ENCODE measurements at places on chromosomes 6 and 20. TPM values are rescaled to one million over a fixed set of nuclear protein-coding genes. Genes with fewer than 3 reads are reported as not detected.

GRCh38 chr6:2441601-2442475 is 196.4 kb upstream of the GMDS start:
- no peaks in the 10 kb centered on the region for H3K36me3 ChIP-seq
- no peaks in the 10 kb centered on the region for H3K27me3 ChIP-seq

GRCh38 chr6:105791179-105791578 is 295.0 kb upstream of the PRDM1 start:
- no peak overlapping the region for H3K4me3 ChIP-seq
- H3K27ac ChIP-seq: no peak overlapping the region
- H3K36me3 ChIP-seq: no peaks in the 10 kb centered on the region
- DNase-seq: no peak

DNA sequence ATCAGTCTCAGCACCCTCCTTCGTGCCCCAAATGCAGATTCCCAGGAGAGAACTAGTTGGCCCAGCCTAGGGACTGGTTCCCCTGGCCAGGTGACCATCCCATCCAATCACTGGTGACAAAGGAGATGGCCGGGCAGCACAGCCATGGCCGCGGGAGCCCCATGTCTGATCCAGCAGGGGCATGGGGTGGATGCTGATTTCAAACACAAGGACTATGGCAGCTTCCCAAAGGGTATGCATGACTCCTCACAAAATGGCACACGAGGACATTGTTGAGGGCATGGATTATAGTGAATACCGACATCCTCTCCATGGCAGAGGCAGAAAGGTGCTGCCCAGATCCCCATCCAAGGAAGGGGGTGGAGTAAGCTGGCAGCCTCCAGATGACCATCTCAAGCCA is 9.9 kb upstream of the LSM14B start:
- H3K4me3 ChIP-seq: no peak overlapping the region
- H3K27me3 ChIP-seq: peaks cover 4% of the 10 kb centered on the region
- H3K36me3 ChIP-seq: no peaks in the 10 kb centered on the region
- H3K4me1 ChIP-seq: no peaks in the 10 kb centered on the region

The TCP11 gene
- not detected for total RNA-seq

DNA sequence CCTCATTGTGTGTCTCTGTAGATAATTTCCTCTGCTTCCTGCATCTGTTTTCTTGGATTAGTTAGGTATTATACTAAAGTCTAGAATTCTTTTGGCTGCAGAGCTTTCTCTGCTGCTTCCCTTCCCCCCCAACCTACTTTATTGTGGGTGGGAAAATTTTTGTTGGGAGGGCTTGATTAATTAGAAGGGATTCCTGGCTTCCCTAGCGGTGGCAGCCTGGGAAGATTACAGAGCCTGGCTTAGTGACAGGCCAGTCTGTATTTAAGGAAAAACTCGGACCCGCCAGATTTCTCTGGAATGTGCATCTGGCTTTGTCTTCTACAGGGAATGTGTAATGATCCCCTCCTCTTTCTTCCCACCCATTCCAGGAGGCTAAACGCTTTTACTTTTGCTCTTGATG is 31.2 kb downstream of the SLX4IP start:
- no peak overlapping the region for H3K27ac ChIP-seq
- H3K4me1 ChIP-seq: peaks cover 20% of the 10 kb centered on the region
- H3K27me3 ChIP-seq: no peaks in the 10 kb centered on the region
- no peak for DNase-seq

DNA sequence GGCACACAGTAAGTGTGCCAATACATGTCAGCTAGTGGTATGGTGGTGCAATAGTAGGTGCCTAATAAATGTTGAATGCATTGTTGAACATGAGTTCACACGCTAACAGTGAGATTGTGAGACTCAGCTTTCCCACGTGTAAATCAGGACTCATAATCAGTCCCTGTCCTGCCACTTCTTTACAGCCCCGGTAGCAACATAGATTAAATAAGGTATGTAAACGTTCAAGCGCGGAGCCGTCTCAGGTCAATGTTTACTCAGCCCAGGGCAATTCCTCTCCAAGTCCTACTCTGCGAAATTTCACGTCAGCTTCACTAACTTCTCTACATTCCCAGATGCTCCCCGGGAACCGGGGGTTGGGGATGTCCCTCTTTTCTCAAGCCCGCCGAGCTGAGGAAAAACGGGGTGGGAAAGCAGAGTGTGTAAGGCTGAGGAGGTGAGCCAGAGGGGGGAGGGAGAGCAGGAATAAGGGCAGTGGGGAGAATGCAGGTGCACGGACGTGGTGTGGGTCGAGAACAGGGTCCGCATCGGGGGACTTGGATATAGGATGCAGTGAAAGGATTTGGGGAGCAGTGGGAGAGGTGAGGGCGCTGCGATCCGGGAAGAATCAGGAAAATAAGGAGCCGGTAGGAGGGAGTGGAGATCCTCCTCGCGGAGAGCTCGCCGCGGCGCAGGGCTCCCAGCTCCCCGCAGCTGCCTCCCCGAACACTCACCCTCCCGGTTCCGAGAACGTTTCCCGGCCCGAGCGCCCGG is 544 bp upstream of the TP53INP2 start:
- peak; percentile 52 for DNase-seq
- H3K36me3 ChIP-seq: no peaks in the 10 kb centered on the region
- H3K27ac ChIP-seq: peak overlapping the region; percentile 100
- no peaks in the 10 kb centered on the region for H3K27me3 ChIP-seq
- peak overlapping the region; percentile 70 for H3K4me3 ChIP-seq
- H3K4me1 ChIP-seq: peaks cover 23% of the 10 kb centered on the region

- no peak overlapping the region for H3K27ac ChIP-seq
- no peak for DNase-seq
- no peak overlapping the region for H3K4me3 ChIP-seq
- H3K27me3 ChIP-seq: no peaks in the 10 kb centered on the region
- H3K4me1 ChIP-seq: peaks cover 7% of the 10 kb centered on the region
- H3K36me3 ChIP-seq: no peaks in the 10 kb centered on the region
Measured at GRCh38 chr20:33438481-33438880, 5.1 kb downstream of the SNTA1 start.

GRCh38 chr6:125718109-125718508 is 31.3 kb upstream of the HEY2 start:
- H3K27me3 ChIP-seq: no peaks in the 10 kb centered on the region
- no peak overlapping the region for H3K4me3 ChIP-seq
- H3K4me1 ChIP-seq: no peaks in the 10 kb centered on the region
- no peak for DNase-seq

DNA sequence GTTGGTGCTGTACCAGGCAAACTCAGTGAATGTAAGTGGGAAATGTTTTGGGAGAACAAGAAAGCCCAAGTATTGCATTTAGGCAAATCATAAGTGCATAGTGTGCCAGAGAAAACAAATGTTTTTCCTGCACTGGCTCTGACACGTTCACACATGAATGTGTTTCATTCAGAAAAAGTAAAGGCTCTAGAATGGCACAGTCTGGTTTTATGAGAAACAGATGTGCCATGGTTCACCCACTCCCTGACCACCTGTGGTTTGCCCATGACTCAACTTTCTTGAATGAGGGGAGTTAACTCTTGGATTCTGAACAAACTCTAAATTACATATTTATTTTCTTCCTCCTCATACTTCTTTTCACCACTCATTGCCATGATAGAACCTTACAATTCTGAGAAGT is 126.9 kb downstream of the KCNQ5 start:
- no peaks in the 10 kb centered on the region for H3K27me3 ChIP-seq
- no peak for DNase-seq
- H3K27ac ChIP-seq: no peak overlapping the region
- H3K4me3 ChIP-seq: no peak overlapping the region
- H3K36me3 ChIP-seq: no peaks in the 10 kb centered on the region

DNA sequence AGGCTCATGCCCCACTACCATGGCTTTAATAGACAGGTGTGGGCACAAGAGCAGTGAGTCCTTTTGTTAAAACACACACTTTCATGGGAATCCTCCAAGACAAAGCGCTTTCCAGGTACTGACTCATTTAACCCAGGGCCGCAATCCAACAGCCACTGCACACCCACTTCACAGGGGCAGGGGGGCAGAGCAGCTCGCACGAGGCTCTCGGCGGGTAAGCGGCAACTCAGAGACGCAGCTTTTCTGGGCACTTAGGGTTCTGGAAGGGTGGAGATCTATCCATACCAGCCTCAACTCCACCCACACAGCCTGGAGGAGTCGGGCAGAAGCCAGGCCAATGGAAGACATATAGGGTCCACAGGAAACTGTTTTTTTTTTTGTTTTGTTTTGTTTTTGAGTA is 28.6 kb downstream of the PSMG4 start:
- no peak overlapping the region for H3K27ac ChIP-seq
- peaks cover 21% of the 10 kb centered on the region for H3K36me3 ChIP-seq
- peaks cover 8% of the 10 kb centered on the region for H3K4me1 ChIP-seq
- no peak for DNase-seq

The DNMT3B gene
- 1.1 TPM for total RNA-seq

- DNase-seq: no peak
- H3K4me3 ChIP-seq: no peak overlapping the region
- H3K27ac ChIP-seq: no peak overlapping the region
- no peaks in the 10 kb centered on the region for H3K27me3 ChIP-seq
Measured at GRCh38 chr6:162058281-162058875, 669.2 kb downstream of the PRKN start.

- no peak for DNase-seq
- peak overlapping the region; percentile 91 for H3K27ac ChIP-seq
- no peaks in the 10 kb centered on the region for H3K36me3 ChIP-seq
- H3K4me3 ChIP-seq: peak overlapping the region; percentile 82
- H3K27me3 ChIP-seq: no peaks in the 10 kb centered on the region
Measured at GRCh38 chr6:116369540-116369939, 1.2 kb upstream of the DSE start.

DNA sequence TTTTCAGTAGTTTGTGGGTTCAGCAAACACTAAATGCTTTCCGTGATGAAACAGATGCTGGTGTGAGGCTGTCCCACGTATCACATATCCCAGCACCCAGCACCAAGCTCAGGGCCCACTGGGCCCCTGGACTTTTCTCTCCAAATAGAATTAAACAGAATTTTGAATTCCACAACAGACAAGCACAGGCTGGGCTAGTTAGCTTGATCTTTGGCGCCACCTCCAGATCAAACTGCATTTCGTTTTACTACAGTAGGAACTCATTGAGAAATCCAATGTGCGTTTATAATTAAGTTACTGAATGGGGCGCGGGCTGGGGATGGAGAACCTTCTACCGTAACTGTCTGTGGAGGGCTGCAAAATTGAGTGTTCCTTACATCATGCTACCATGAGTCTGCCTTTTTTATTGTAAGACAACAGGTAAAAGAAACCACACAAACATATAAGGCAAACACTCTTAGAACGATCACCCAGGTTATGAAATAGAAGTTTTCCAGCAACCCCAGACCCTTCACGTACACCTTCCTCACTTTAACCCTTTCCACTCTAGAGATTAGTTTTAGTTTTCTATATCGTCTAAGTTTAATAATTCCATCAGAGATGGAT is 107.8 kb downstream of the ZFP64 start:
- H3K27ac ChIP-seq: no peak overlapping the region
- no peaks in the 10 kb centered on the region for H3K4me1 ChIP-seq
- peaks cover 6% of the 10 kb centered on the region for H3K36me3 ChIP-seq
- H3K4me3 ChIP-seq: no peak overlapping the region

The UBE2V1 gene
- total RNA-seq: 83.4 TPM

The TRIM31 gene
- total RNA-seq: 0.62 TPM
